ENCODE measurements at places on chromosomes 16 and 17. TPM values are rescaled to one million over a fixed set of nuclear protein-coding genes. Genes with fewer than 3 reads are reported as not detected.

SCPEP1 gene
- 53.5 TPM for total RNA-seq

DNA sequence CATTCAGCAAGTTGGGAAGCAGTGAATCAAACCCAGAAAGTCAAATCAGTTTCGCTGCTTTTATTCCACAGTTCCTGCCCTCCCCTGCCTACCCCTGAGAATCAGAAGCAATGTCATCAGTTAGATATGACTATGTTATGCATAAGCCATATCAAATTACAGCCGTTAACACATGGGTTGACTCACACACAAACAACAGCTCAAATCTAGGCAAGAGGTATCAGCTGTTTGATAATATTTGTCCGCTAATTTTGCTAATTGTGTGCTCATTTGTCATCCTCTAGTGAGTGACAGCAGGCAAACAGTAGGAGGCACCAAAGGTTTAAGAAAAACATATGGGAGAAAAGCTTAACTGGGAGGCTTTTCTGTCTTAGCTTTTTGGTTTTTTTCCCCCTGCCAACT, 327.4 kb upstream of the CCL2 start:
- H3K36me3 ChIP-seq: no peaks in the 10 kb centered on the region
- DNase-seq: no peak
- H3K27ac ChIP-seq: no peak overlapping the region
- peaks cover 27% of the 10 kb centered on the region for H3K4me1 ChIP-seq
- peaks cover 20% of the 10 kb centered on the region for H3K27me3 ChIP-seq

DNA sequence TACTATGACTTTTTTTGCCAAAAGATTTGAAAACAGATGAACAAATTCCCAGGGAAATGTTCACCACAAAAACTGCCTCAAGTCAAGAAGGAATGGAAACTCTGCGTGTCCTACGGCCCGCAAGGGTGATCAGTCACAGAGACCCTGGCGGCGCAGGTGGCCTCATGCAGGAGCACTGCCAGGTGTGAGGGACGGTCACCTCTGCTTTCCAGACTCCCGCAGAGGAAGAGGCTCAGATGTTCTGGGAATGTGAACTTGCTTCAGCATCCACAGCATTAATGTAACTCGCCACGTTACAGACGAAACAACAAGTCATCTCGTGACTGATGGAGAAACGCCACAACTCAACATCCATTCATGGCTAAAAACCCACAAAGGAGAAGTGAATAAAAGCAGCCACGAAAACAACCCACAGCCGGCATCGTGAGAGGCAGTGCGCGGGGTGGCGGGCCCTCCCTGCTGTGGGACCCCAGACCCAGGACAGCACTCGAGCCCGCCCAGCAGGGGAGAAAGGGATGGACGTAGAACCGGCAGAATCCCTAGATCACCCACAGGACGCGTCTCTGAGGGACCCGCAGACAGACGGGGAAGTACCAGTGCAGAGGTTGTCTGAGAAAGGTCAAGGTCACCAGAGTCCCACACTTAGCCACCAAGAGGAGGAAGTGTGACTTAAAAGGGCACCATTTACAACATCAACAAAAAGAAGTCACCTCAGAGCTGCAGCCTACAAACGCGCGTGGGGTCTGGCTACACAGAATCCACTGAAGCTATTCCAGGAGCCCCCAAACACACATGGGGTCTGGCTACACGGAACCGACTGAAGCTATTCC, 76.9 kb upstream of the GNG13 start:
- no peak for DNase-seq
- no peak overlapping the region for H3K27ac ChIP-seq
- H3K27me3 ChIP-seq: no peaks in the 10 kb centered on the region
- no peak overlapping the region for H3K4me3 ChIP-seq
- no peaks in the 10 kb centered on the region for H3K4me1 ChIP-seq
- H3K36me3 ChIP-seq: no peaks in the 10 kb centered on the region

ATP2A1 gene
- total RNA-seq: 1.5 TPM

DNA sequence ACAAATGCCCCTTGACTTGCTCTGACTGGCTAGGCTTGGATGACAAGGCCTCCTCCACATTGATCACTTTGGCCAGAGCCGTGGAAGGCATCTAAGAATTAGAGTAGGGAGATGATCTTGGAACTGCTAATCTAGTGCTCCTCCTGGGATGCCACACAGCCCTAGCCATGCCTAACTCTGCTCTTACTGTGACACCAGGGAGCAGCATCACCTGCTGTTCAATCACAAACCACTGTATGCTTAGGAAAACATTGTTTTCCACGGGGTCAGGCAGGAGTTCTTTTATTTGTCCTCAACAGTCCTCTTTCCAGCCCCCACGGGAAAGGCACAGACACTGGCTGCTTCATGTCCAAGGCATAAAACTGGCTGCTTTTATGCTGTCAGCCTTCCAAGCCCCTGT, 46.3 kb downstream of the C16orf78 start:
- H3K27ac ChIP-seq: no peak overlapping the region
- H3K36me3 ChIP-seq: no peaks in the 10 kb centered on the region
- DNase-seq: no peak
- peaks cover 7% of the 10 kb centered on the region for H3K4me1 ChIP-seq

DNA sequence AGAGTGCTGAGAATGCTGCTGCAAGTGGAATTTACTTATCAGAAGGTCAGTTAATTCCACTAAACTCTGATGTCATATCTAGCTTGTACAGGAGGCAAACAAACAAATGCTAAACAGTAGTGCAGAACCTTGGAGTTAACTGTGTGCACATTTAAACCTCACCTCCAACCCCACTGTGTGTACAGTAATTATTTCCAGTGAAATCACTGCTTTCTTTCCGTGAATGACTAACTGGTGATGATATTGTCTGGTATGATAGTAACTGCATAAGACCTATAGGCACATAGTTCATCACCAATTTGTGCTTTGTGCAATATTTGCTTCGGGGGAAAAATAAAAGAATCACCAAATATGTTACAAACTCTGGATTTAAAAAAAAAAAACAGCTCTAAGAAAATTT, 492.5 kb upstream of the HSBP1 start:
- no peaks in the 10 kb centered on the region for H3K36me3 ChIP-seq
- H3K4me1 ChIP-seq: no peaks in the 10 kb centered on the region
- H3K27me3 ChIP-seq: peaks cover 4% of the 10 kb centered on the region
- no peak overlapping the region for H3K4me3 ChIP-seq
- H3K27ac ChIP-seq: no peak overlapping the region

- DNase-seq: no peak
- no peak overlapping the region for H3K27ac ChIP-seq
- H3K4me3 ChIP-seq: no peak overlapping the region
- H3K4me1 ChIP-seq: peaks cover 5% of the 10 kb centered on the region
These were observed 104.6 kb downstream of the TRIM37 start for GRCh38 chr17:59002126-59002525.

DNA sequence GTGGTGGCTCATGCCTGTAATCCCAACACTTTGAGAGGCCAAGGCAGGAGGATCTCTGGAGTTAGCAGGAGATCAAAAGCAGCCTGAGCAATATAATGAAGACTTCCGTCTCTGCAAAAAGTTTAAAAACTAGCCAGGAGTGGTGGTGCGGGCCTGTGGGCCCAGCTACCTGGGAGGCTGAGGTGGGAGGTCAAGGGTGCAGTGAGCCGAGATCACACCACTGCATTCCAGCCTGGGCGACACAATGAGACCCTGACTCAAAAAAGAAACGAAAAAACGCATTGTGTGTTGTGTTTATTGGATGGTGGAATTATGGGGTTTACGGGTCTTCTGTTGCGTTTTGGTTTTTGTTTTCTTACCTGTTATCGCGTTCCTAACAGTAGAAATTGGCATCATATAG, 863 bp upstream of the DDX19A start:
- no peaks in the 10 kb centered on the region for H3K27me3 ChIP-seq
- peak overlapping the region; percentile 96 for H3K4me3 ChIP-seq
- peaks cover 11% of the 10 kb centered on the region for H3K4me1 ChIP-seq
- H3K36me3 ChIP-seq: peaks cover 11% of the 10 kb centered on the region

- H3K27ac ChIP-seq: no peak overlapping the region
- peaks cover 8% of the 10 kb centered on the region for H3K4me1 ChIP-seq
- no peaks in the 10 kb centered on the region for H3K36me3 ChIP-seq
- no peak for DNase-seq
- H3K4me3 ChIP-seq: no peak overlapping the region
These were observed 113.7 kb upstream of the RBFOX1 start for GRCh38 chr16:7218936-7219335.

DNA sequence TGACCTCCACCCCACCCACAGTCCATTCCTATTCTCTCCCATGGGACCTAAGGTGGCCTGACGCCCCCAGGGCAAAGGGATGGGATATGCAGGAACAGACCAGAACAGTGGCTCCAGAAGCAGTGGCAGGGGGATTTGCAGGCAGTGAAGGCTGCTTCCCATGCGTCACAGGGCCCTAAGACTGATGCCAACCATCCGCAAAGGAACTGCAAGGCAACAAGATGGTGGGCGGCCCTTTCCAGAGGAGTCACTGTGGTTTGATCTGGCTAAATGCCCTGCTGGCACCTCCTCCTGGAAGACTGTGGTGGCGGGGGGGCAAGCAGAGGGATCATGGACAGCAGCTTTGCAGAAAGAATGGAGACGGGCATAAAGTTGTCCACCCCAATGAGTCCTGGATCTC, 4.4 kb upstream of the SLC39A11 start:
- peaks cover 7% of the 10 kb centered on the region for H3K27me3 ChIP-seq
- H3K36me3 ChIP-seq: no peaks in the 10 kb centered on the region

PLD6 gene
- 1.5 TPM for total RNA-seq

DNA sequence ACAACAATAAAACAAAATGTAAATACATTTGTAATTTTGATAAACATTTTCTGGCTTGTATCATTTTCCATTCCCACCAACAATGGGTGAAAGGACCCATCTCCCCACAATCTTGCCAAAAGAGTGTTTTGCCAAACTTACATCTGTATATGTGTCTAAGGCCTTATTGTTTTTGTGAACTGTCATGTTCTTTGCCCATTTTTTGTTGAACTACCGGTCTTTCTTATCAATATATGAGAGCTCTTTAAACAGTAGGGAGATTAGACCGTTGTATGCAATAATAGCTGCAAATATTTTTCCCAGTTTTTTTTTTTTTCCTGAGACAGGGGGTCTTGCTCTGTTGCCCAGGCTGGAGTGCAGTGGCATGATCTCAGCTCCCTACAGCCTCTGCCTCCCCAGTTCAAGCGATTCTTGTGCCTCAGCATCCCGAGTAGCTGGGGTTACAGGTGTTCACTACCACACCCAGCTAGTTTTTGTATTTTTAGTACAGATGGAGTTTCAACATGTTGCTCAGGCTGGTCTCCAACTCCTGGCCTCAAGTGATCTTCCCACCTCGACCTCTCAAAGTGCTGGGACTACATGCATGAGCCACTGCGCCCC, 9.6 kb upstream of the STX4 start:
- no peaks in the 10 kb centered on the region for H3K4me1 ChIP-seq
- DNase-seq: no peak
- no peak overlapping the region for H3K27ac ChIP-seq
- H3K27me3 ChIP-seq: no peaks in the 10 kb centered on the region
- no peak overlapping the region for H3K4me3 ChIP-seq

KRT33B gene
- not detected for total RNA-seq

NPIPB2 gene
- total RNA-seq: 7.5 TPM

GRCh38 chr16:63652091-63652490, 1469.8 kb downstream of the CDH11 start:
- no peak overlapping the region for H3K27ac ChIP-seq
- DNase-seq: no peak

DNA sequence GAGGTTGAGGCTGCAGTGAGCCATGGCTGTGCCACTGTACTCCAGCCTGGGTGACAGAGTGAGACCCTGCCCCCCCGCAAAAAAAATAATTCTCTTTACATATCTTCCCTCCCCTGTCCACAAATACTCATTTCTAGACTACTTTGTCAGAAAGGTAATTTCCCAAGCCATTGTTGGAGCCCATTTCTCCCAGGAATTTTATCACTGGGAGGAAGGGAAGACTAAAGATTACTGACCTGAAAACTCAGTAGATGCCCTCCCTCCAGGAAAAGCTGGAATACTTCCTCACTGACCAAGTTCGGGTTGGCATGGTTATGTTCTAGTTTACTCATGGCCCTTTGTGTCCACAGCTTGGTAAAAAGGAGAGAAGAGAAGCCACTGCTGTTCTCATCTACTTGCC, 4.1 kb downstream of the CALCOCO2 start:
- no peak overlapping the region for H3K27ac ChIP-seq
- no peak overlapping the region for H3K4me3 ChIP-seq
- H3K4me1 ChIP-seq: peaks cover 8% of the 10 kb centered on the region
- no peak for DNase-seq
- no peaks in the 10 kb centered on the region for H3K27me3 ChIP-seq

DNA sequence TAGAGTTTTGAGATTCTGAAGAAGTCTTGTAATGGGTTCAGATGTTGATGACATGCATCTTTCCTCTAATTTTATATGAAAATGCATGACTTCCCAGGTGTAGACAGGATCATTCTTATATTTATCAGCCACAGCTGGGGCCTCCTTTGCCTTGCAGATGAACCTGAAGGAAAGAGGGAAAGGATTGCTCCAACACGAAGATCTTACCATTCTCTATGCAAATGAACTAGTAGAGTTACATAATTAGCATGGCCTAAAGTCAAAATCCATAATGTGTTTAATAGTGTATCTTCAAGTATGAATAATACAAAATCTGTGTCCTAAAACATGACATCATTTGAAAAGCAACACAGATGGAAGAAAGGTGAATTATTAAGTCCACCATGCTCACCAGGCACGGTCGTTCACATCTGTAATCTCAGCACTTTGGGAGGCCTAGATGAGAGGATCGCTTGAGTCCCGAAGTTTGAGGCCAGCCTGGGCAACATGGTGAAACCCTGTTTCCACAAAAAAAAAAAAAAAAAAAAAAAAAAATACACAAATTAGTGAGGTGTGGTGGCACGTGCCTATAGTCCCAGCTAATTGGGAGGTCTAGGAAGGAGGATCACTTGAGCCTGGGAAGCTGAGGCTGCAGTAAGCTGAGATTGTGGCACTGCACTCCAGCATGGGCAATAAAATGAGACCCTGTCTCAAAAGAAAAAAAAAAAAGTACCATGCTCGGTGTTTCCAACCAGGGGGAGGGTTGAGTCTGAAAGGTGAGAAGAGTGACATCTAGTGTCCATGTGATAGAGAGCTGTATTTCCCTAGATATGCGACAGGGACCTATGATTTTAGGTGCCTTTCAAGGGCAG, 6.3 kb downstream of the VWA3A start:
- no peaks in the 10 kb centered on the region for H3K4me1 ChIP-seq
- H3K27me3 ChIP-seq: peaks cover 12% of the 10 kb centered on the region
- no peaks in the 10 kb centered on the region for H3K36me3 ChIP-seq
- no peak for DNase-seq
- H3K27ac ChIP-seq: no peak overlapping the region
- H3K4me3 ChIP-seq: no peak overlapping the region
